Right lobe of liver (tissue), 6 donors: ENCODE measurements at places on chromosomes 16 and 17.

GRCh38 chr17:82322526-82323453 is 5.4 kb upstream of the CD7 start:
- DNase-seq: no peak

- DNase-seq: no peak
Measured at GRCh38 chr16:35196313-35196712, 1736.9 kb downstream of the TP53TG3F start.

DNA sequence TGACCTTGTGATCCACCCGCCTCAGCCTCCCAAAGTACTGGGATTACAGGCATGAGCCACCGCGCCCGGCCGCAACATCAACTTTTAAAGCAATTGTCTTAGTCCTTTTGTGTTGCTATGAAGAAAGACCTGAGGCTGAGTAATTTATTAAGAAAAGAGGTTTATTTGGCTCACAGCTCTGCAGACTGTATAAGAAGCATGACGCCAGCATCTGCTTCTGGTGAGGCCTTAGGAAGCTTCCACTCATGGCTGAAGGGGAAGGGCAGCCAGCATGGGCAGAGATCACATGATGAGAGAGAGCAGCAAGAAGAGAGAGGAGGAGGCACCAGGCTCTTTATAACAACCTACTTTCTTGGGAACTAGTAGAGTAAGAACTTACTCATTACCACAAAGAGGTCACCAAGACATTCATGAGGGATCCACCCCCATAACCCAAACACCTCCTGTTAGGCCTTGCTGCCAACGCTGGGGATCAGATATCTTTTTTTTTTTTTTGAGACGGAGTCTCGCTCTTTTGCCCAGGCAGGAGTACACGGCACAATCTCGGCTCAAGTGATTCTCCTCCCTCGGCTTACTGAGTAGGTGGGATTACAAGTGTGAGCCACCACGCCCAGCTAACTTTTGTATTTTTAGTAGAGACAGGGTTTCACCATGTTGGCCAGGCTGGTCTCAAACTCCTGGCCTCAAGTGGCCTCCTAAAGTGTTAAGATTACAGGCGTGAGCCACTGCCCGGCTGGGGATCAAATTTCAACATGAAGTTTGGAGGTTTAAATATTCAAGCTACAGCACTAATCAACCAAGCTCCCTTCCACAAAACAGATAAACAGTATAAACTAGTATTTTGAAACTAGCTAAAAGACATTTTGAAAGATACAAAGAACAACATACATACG is 21.4 kb upstream of the GPT2 start:
- no peak for DNase-seq

DNA sequence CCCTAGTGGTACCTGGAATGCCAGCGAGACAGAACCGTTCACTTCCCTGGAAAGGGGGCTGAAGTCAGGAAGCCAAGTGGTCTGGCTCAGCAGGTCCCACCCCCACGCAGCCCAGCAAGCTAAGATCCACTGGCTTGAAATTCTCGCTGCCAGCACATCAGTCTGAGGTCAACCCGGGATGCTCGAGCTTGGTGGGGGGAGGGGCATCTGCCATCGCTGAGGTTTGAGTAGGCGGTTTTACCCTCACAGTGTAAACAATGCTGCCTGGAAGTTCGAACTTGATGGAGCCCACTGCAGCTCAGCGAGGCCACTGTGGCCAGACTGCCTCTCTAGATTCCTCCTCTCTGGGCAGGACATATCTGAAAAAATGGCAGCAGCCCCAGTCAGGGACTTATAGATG is 464.7 kb upstream of the TOM1L1 start:
- no peak for DNase-seq
